NCI-H446 (cell line): ENCODE measurements at places on chromosomes 2 and 18.

DNA sequence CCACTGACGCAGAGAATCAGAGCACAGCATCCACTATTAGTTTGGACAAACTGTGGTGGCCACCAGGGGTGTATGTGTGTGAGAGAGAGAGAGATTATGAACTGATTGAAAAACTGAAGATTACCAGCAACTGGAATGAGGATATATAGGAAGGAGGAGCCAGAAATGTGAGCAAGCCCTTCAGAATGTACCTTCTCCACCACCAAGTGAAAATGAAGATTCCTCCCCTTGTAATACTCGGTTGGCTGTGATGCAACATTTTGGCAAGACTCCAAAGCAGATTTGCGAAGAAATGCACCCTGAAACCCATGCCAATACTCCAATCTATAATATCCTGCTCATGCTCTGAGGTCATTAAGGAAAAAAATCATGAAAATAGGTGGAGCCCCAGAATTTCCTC, 121.2 kb upstream of the SLC35G4 start:
- DNase-seq = no peak

DNA sequence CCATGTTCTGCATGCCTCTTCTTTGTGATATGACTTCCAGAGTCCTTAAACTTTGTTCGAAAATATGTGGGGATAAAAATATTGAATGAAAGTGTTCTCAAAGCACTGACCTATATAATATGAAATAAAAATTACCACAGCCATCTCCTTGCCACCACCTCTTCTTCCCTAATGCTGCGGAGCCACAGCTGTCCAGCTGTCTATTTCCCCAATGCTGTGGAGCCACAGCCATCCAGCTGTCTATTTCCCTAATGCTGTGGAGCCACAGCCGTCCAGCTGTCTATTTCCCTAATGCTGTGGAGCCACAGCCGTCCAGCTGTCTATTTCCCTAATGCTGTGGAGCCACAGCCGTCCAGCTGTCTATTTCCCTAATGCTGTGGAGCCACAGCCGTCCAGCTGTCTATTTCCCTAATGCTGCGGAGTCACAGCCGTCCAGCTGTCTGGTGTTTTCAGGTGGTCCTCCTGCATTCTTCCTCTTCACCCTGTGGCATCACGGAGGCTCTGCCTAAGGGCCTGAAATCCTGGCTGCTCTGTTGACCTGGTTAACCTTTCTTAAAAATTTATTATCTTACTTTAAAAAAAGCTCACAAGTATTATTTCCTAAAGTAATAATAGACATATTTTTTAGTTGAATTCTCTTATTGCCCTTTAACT, 266.1 kb upstream of the MEX3C start:
- DNase-seq = no peak

DNA sequence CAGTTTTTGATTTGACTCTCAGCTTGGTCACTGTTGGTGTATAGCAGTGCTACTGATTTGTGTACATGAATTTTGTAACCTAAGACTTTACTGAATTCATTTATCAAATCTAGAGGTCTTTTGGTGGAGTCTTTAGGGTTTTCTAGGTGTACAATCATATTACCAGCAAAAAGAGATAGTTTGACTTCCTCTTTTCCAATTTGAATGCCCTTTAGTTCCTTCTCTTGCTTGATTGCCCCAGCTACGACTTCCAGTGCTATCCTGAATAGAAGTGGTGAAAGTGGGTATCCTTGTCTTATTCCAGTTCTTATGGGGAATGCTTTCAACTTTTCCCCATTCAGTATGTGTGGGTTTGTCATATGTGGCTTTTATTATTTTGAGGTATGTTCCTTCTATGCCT, 312.9 kb upstream of the REV1 start:
- no peak for DNase-seq

DNA sequence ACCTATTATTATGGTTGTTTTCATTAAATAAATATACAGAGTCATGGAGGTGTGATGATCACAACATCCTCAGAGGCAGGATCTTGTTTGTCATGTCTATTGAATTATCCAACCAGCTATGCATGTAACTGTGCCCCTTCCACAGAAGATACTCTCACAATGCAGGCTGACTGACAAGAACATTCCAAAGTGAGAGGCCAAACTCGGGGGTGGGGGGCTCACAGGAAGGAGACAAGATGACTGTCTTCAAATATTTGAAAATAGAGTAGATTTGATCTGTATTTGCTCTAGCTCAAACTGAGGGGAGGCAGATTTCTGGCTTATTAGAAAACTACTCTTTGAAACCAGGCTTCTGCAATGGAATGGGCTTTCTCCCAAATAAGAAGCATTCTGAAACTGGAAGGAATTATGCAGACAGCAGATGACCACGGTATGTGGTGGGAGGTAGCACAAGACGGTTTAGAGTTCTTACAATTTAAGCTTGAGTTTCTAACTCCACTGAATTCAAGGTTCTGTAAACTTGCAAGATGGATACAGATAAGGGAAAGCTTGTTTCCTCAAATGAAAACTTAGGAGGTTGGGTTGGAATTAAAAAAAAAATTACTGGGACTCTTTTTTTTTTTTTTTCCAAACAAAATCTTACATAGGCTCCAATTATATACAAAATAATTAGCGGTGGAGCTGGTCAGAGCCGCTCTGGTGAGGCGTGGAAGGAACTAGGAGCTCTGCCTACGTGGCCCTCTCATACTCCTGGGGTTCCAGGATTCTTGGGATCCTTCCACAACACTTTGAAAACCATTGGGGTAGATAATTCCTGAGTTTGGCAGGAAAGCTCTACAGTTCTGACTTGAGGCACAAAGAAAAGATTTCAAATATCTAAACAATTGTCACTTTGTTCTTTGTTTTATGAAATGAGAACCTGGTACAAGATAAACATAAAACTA, 79.3 kb downstream of the PLA2R1 start:
- no peak for DNase-seq

- DNase-seq = peak; percentile 14
Measured at GRCh38 chr2:148602885-148603561, 41.5 kb upstream of the EPC2 start.

DNA sequence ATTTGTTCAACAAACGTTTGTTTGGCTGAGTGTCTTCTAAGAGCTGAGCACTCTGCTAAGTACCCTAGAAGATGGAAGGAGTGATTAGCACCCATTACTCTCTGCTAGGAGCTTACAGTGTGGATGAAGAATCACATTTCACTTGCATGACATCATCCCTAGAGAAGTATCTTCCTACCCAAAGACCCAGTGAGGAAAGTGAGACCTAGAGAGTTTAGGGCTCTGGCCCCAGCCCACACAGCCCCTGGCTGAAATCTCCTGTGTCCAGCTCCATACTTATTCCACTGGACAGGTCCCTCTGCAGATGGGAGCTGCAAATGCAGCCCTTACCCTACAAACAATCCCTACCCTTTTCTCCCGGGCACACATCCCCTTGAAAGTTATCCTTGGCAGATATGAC, 26.8 kb upstream of the EPAS1 start:
- DNase-seq = no peak

- DNase-seq = peak; percentile 48
Measured at GRCh38 chr2:170817093-170818035, 677 bp downstream of the GAD1 start.

DNA sequence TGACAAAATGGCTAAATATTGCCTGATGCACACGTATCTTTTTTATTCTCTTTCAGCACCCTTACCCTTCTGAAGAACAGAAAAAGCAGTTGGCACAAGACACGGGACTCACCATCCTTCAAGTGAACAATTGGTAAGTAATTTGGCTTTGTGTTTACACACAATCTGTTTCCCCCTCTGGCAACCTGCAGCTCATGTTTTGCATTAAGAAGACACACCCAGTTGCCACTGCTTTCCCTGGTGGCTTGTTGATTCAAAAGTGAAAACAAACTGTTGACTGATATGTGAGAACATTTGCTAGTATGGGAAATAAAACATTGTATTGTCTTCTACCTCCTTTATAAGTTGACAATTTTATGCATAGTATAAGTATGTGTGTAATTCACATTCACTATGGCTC, 113.0 kb downstream of the MEIS1 start:
- DNase-seq = peak; percentile 2

DNA sequence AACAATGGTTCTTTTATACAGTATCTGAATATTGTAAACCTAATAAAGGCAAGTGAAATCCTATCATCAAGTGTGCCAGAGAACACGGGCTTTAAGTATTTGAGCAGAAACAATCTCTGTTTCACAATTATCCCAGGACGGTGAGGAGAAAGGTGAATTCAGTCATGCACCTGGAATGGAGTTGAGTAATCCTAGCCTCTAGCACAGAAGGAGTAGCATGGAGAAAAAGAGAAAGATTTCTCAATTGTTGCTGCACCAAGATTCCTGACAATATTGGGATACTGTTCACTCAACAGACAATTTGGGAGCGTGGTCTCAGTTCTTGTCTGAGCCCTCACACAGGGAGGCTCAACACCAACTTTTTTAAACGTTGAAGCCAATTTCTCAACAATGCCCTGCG, 510.6 kb downstream of the SOX11 start:
- no peak for DNase-seq

DNA sequence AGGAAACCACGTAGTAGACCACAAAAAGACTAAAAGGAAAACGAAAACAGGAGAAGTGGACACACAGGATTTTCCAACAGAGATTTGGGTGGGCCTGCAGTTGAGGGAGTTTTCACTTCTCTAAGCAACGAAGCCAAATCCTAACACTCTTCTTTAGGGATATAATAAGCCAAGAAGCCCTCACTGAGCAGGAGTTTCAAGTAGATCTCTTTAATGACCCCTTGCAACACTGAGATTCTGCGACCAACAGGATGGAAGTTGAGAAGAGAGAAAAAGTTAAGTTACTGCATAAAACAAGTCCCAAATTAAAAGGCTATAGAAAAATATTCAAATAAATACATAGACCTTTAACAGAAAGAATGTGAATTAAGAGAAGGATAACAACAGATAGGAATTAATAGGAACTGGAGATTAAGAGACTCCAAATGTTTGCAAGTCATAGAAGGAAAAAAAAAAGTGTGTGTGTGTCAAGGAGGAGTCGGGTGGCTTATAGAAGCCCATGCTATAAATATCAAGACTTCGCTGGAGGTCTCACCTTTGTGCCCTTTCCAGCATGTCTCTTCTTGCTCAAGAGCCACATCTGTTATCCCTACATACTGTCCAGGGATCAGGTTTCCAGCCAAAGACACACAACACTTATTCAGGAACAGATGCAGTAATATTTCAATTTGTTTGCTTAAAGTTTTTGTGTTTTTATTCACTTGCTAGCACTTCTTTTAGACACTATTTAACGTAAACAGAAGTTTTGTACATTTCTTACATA, 69.4 kb upstream of the ARHGAP28 start:
- DNase-seq = no peak

DNA sequence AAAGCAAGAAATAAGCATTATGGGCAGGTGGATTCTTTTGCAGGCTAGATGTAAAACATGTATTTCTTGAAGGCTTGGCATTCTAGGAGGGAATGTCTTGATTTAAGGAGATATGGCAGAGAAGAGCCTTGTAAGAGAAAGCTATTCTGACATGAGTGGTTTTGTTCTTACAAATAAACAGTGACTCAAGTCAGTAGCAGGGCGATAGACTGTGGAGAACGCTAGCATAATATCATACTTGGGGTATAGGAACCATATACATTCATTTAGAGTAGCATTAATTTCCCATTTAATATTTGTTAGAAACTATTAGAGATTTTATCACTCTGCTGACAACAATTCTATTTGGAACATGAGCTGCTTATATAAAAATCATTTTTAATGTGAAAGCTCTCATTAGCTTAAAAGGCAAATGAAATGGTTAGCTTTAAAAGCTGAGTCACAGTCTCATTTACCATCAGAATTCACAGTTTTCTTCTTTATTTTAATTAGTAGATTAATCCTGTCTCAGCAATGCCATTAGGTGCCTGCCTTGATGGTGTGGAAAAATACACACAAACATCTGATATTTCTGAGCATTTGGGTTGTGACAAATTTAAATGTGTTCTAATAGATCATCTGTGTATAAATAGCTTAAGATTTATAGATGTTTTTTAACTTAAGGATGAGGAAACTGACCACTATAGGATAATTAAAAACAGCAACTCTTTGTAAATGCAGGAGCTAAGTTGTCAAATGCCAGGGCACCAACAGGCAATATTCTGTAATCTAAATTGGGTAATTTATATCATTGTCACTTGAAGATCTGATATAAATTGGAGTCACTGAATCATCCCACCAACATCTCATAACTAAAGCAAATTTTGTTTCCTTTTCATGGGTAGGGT, 276.7 kb downstream of the PLCL1 start:
- DNase-seq = no peak
